GM04503 (cell line): ENCODE measurements at places on chromosomes 12 and 14.

- no peak for DNase-seq
These were observed at the start of gene CD27 for GRCh38 chr12:6444704-6445688. Gene CD27 (plus strand): TSS chr12:6444955. CDS start chr12:6445096, 141 bp downstream.

- DNase-seq = no peak
These were observed 13.6 kb upstream of the FOXN3 start for GRCh38 chr14:89430391-89431236.

DNA sequence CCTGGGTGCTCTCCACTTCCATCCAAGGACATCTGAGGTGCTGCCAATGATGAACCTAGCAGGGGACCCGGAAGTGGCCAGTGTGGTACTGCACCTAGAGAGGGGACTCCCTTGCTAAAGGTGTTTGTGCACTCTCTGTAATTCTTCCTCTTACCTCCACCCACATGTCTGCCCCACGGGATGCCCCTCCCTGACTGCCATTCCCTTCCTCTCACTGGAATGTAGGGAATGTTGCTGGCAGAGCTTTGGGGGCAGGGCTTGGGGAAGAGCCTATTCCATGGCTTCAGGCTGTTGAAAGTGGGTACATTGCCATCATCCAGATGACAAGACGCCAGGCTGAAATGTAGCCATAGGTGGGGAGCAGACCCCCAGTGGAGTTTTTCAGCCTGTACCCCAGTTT, 153.2 kb downstream of the SMOC1 start:
- DNase-seq = no peak

GRCh38 chr12:13342971-13343370, 146.4 kb downstream of the EMP1 start:
- no peak for DNase-seq

DNA sequence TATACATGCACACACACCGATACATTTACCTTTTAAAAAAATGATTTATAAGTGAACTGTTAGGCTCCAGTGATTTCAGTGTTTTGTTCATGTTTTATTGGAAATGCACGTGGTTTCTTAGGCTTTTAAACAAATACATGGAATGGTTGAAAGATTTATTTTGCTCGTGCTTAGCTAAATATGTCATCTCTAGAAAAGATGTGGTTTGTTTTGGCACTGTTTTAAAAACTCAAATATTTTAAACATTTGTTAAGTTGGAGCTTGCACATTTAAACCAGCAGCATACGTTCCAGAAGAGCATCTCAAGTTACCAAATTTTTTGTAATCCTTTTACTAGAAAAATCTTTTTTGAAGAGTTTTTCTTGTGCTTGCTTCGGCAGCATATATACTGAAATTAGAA, 44.5 kb downstream of the FOXA1 start:
- DNase-seq = peak; percentile 61

DNA sequence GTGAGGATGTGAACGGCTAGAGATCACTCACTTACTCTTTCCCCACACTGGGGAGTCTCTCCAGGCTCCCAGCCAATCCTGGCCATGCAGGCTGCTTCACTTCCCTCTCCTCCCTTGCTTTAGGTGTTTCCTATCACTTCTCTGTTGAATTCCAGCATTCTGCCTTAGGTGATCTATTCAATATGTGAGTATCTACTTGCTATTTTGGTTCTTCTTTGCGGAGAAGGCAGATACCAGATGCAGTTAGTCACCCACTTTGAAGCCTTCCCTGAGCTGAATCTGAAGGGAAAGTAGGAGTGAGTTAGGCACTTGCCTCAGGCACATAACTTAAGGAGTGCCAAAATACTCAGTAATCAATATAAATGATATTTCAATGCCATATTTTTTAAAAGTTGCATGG, 36.0 kb upstream of the FAR2 start:
- DNase-seq = no peak

- DNase-seq = no peak
These were observed 23.3 kb downstream of the SNRPF start for GRCh38 chr12:95882080-95882479.

GRCh38 chr12:49201595-49202295, 12.9 kb upstream of the TUBA1A start:
- DNase-seq = peak; percentile 50
